IMR-90 (cell line): ENCODE measurements at places on chromosomes 13 and 19. TPM values are rescaled to one million over a fixed set of nuclear protein-coding genes. Genes with fewer than 3 reads are reported as not detected.

DNA sequence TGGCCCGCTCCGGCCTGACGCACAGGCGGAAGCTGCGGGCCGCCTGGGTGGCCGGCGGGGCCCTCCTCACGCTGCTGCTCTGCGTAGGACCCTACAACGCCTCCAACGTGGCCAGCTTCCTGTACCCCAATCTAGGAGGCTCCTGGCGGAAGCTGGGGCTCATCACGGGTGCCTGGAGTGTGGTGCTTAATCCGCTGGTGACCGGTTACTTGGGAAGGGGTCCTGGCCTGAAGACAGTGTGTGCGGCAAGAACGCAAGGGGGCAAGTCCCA lies 4.4 kb downstream of the FFAR1 start:
- DNase-seq, result no peak

DNA sequence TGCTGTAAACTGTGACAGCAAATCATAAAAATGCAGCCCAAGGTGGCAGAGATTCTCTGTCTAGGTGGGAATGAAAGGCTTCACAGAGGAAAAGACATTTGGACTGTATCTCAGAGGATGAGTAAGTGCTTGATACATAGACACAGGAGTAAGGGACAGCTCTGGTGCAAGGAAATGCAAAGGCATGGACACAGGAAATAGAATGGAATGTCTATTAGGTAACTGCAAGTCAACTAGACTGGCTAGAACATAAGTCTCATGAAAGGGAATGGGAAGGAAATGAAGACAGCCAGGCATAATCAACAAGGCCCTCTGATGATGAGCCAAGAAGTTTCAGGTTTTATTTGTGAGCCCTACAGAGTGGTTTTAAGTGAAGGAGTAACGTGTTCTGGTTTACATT lies 321.7 kb downstream of the SUCLA2 start:
- peak; percentile 59 for DNase-seq

DNA sequence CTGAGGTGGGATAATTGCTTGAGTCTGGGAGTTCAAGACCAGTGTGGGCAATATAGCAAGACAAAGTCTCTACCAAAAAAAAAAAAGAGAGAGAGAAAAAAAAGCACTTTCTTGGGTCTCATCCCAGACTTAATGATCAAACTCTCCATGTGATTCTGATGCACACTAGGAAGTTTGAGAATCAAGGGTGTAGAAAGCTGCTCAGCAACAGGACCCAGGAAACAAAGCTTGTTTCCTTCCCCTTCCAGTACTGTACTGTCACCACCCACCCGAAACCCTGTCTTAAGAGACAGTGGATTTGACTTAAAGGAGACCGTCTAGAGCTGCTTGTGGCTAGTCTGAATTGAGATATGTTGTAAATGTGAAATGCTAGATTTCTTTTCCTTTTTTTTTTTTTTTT lies 5.8 kb downstream of the MISP3 start:
- DNase-seq, result peak; percentile 38

The WDR87 gene
- total RNA-seq, result not detected in 2 replicates

- DNase-seq, result no peak
These were observed 25.2 kb downstream of the ZNRF4 start for GRCh38 chr19:5480427-5480836.

The MIPEP gene
- total RNA-seq, result 21.5 and 22.2 TPM in 2 replicates

- DNase-seq, result no peak
These were observed 20.3 kb upstream of the RNASEH2B start for GRCh38 chr13:50889317-50889716.

The FPR1 gene
- not detected in 2 replicates for total RNA-seq

GRCh38 chr19:29277102-29277501 lies 64.2 kb upstream of the UQCRFS1 start:
- DNase-seq, result no peak

DNA sequence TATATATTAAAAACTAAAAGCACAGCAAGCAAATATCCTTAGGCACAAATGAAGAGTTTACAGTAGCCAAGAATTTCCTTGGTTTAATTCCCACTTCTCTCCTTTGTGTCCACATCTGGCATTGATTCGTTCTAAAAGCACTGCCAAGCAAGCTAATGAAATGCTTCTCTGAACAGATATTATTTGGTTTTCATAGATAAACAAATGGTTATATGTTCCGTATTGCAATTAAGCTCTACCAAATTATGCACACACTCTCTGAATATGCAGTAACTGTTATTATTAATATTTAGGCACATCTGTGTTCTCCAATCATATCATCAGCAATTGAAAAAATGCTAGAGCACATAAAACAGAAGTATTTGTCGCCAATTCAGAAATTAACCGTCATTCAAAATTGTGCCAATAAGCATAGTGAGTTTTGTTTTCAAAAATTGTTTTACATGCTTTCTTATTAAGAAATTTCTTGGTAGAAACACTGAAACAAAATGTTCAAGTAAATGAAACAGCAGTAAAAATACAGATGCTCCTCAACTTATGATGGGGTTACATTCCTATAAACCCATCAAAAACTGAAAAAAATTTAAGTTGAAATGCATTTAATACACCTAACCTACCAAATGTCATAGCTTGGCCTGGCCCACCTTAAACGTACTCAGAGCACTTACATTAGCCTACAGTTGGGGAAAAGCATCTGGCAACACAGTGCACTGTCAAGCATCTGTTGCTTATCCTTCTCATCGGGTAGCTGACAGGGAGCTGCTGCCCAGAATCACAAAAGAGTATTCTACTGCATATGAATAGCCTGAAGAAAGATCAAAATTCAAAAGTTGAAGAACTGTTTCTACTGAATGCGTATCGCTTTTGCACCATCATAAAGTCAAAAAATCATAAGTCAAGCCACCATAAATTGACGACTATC lies 2134.7 kb downstream of the PCDH9 start:
- DNase-seq, result no peak

The ADM5 gene
- total RNA-seq, result 0.18 and 0.28 TPM in 2 replicates

The CLDND2 gene
- not detected in 2 replicates for total RNA-seq

GRCh38 chr13:103531278-103531677 lies 465.1 kb upstream of the SLC10A2 start:
- no peak for DNase-seq

DNA sequence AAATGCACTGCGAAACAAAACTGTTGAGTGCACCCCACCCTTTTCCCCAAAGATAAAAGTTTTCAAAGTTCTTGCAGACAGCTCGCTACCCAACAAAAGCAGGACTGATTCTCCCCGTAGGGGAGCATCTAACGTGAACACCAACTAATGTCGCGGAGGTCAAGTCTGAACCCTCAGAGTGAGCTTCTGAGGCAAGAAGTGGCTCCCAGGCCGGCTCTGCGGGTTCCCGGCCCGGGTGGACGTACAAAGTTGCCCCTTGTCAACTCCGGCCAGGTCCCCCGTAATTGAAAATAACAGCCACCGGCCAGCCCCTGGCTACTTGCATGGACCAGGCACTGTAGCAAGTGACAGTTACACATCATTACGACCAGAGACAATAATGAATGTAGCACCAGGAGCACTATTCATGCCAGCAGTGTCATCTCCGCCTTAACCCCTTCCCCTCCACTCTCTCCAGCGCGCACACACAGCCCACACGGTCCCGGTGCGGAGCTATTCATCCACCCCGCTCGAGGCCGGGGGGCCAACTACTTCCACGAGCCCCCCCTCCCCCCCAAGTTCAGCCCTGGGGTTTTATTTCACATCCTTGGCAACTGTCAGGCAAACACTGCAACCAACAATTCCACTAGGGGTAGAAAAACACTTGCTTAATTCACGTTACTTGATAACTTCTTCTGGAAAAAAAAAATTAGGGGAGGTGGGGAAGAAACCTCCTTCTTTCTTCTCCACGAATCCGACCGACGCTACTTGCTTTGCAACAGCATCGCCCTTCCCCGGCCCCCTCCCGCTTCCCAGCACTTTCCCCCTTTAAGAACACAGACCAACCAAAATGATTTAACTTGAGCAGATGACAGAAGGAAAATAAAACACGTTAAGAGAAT lies 1.2 kb downstream of the KLF12 start:
- DNase-seq, result peak; percentile 50

- no peak for DNase-seq
These were observed 1.5 kb downstream of the C3 start for GRCh38 chr19:6718741-6719539.

DNA sequence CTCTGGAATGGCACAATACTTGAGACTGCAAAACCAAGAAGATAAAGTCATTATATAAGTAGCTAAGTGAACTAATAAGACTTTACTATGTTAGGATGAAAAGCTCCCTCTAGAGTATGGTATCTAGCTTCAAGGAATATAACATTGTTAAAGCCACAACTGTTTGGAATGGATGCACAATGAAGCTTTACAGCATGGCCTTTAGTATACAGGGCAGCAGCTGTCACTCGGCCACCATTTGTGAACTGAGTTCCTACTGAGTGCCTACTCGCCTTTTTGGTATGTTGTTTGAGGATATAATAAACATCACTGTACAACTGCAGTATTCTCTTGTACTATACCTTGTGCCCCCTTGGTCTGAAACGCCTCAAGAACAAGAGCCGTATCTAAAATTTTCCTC lies 6.8 kb downstream of the ALG5 start:
- DNase-seq, result peak; percentile 22

- DNase-seq, result peak; percentile 71
These were observed 27.6 kb upstream of the SIN3B start for GRCh38 chr19:16801600-16802013.

DNA sequence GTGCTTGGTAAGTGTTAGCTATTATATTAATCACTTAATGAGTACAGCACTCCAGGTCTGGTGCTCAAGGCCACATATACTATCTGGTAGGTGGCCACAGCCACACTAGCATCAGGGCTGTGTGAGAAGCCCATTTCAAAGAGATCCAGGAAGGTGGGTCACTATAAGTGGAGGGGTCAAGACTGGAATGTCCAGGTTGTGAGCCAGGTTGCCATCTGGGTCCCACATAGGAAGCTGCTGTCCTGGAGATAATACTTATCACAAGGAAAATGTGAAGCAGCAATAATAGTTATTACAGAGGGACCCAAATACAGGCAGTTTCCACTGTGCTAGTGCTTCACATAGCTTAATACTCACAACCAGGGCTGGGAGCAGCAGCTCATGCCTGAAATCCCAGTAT lies 13.1 kb downstream of the C19orf47 start:
- no peak for DNase-seq

The ATP8B3 gene
- 1.4 and 1.6 TPM in 2 replicates for total RNA-seq

DNA sequence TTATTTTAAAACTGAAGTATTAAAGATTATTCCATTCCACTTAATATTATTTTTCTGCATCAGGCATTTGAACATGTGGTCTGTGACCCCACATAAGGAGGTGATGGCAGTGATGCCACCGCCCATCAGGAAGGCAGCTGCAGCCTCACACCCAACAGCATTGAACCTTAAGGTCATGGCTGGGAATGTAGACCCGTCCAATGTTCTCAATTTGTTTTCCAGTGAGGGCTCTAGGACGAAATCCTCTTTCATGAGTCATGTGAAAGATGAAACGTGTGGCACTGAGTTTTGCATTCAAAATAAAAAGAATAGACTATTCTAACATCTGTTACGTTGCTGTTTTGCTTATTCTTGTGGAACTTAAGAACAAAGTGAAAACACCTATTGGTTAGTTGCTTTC lies 74.5 kb upstream of the ANKRD10 start:
- DNase-seq, result peak; percentile 33

DNA sequence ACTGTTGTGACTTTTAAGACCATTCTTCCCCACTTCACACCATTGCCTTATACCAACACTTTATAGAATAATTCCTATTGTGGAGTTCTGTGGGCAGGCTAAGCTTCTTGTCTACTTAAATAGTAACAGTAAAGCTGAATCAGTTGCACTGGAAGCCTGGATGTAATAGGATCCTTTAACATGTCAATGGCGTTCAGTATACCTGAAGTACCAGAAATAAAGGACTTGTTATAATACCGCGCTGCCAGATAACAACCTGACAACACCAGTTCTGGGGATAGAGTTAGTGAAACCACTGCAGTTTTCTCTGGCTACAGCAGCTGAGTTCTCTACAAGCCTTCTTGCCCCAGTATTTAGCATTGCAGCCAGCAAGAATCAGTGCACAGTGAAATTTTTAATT lies 52.0 kb upstream of the TNFRSF19 start:
- no peak for DNase-seq

The KIRREL2 gene
- total RNA-seq, result not detected in 2 replicates

The CEACAM1 gene
- total RNA-seq, result not detected in 2 replicates

- DNase-seq, result no peak
These were observed 16.5 kb downstream of the KLK4 start for GRCh38 chr19:50894478-50895356.

- DNase-seq, result no peak
These were observed 642 bp downstream of the ZNF571 start for GRCh38 chr19:37593996-37594303.

DNA sequence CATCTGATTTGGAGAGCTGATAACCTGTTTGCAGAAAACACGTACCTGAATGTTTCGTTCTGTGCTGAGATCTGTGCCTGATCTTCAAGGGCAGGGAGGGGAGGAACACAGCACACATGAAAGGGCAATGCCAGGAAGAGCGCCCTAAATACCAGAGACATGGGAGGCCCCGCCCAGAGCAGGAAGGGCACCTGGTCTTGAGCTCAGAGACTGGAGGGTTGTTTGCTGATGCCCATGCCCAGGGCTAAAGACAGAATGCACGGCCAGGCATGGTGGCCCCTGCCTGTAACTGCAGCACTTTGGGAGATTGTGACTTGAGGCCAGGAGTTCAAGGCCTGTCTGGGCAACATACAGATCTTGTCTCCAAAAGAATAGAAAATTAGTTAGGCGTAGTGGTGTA lies 183.2 kb downstream of the TUBA3C start:
- DNase-seq, result no peak

The PCP2 gene
- not detected in 2 replicates for total RNA-seq

DNA sequence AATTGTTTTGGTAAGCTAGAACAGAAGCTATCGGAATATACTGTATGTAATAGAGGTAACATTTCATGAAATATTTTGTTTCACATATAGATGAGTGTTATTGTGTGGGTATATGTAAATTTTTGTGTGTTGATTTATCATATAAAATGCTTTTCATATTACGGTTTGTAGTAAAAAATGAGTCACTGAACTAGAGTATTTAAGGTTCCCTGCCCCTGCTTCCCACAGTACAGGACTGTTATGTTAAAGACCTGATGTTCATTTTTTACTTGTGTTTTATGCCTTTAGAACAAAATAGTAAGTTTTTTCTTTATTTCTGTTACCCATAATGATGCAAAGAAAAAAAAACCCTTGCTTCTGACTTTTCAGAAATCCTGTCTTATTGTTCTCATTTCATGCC lies 243.4 kb downstream of the ENOX1 start:
- peak; percentile 52 for DNase-seq

- DNase-seq, result no peak
These were observed 5.7 kb upstream of the JUND start for GRCh38 chr19:18286973-18287635.

The GPC6 gene
- 31.4 and 39.4 TPM in 2 replicates for total RNA-seq

The ZNF554 gene
- total RNA-seq, result 1.9 and 3.0 TPM in 2 replicates

- DNase-seq, result no peak
These were observed 783.6 kb downstream of the UQCRFS1 start for GRCh38 chr19:28429356-28429755.

- DNase-seq, result no peak
These were observed 15.2 kb downstream of the PLEKHF1 start for GRCh38 chr19:29680447-29680846.

- no peak for DNase-seq
These were observed 102.6 kb downstream of the DNAJC3 start for GRCh38 chr13:95779522-95779921.

The ZNF181 gene
- total RNA-seq, result 7.5 and 11.1 TPM in 2 replicates

GRCh38 chr13:27905650-27906049 lies 14.2 kb upstream of the PDX1 start:
- DNase-seq, result no peak
